Stimulated activated CD8-positive, alpha-beta memory T cell treated with anti-CD3 and anti-CD28 coated beads, Interleukin-2, amount 100 ng/mL, for 1 hour (primary cell): ENCODE measurements at places on chromosomes 3 and 15.

- no peak for DNase-seq
These were observed 32.5 kb downstream of the BHLHE40 start for GRCh38 chr3:5011555-5012256.

DNA sequence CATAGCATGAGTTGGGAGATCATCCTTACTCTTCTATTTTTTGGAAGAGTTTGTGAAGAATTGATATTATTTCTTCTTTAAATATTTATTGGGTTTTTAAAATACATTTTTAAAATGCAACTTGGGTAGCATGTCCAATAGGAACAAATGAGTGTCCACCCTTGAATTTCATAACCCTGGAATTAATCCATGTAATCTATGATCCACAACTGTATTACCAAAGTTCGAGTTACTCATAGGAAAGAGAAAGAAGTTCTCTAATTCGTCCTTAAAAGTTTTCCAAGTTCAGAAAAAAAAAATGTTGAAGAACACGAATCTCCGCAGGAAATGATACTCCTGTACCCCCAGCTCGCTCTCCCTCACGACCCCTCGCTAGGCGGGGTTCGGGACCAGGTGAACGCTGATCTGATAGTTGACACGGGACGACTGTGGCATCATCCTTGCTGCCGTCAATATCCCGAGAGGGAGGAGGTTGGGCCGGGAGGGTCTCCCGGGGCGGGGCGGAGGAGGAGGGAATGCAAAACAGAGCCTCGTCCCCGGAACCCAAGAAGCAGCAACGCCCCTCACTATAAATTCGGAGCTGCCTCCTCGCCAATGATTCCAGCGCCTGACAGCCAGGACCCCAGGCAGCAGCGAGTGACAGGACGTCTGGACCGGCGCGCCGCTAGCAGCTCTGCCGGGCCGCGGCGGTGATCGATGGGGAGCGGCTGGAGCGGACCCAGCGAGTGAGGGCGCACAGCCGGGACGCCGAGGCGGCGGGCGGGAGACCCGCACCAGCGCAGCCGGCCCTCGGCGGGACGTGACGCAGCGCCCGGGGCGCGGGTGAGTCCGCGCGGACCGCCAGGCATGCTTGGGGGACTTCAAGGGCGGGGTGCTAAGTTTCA is at the start of gene AGTR1:
TSS of gene AGTR1 (plus strand) at position 598 of the 884 bp plus-strand sequence. CDS start 43,133 bp downstream, outside the sequence.
- DNase-seq: no peak

DNA sequence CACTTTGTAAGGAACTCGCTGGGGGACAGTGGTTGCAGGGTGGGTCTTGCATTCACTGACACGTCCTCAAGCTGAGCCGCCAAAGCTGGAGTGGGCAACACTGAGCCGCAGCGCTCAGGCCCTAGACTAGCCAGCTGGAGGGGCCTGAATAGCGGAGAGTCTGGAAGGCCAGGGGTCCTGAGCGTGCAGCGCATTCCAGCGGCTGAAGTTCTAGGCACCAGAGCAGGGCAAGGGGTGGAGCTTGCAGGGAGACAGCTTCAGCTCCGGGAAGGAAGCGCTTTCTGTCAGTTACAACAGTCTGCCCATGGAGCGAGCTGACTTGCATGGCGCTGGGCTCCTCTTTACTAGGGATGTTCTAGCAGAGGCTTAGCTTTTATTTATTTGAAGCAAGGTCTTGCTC is 2.7 kb downstream of the MAP6D1 start:
- DNase-seq: no peak

- no peak for DNase-seq
These were observed 1046.6 kb upstream of the CFAP20DC start for GRCh38 chr3:60096403-60096802.

DNA sequence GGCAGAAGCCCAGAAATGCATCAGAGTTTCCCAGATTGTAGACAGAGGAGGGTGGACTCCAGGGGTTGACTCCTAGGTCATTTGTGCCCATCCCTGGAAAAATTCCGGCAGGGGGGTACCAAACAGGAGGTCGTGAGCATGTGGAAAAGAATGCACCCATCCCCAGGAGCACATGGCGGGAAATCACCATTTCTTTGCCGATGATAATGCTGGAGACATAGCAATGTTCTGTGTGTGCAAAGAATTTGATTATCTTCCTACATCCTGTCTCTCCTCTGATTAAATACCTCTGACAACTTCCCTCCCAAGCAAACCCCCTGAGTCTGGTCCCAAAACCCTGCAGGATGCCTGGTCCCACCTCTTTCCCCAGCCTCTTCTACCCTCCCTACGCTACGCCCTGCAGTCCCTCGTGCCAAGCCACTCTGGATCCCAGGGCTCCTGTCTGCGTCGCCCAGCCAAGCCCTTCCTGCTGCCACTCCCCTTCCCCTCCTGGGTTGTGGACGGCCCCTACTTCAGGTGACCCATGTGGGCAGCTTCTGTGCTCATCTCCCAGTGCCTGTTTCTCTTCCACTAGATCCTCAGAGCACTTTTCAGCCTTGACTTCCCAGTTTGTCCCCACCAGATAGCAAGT is 15.8 kb downstream of the WNT7A start:
- no peak for DNase-seq

DNA sequence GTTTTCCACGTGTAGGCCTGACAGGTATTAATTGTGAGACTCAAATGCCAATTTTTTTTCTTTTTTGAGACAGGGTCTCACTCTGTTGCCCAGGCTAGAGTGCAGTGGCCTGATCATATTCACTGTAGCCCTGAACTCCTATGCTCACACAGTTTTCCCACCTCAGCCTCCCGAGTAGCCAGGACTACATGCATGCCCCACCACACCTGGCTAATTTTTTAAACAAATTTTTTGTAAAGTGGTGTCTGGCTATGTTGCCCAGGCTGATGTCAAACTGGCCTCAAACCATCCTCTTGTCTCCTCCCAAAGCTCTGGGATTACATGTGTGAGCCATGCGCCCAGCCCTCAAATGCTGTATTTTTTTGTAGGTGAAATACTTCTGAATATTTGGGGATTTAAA is 14.0 kb downstream of the SLC25A36 start:
- no peak for DNase-seq

- no peak for DNase-seq
These were observed 11.6 kb upstream of the SCAMP5 start for GRCh38 chr15:74983725-74984231.

GRCh38 chr15:69849232-69849610 is 248.5 kb downstream of the TLE3 start:
- no peak for DNase-seq
